ENCODE measurements at places on chromosomes 12 and 14.

- no peak for DNase-seq
These were observed 38.4 kb downstream of the MLXIP start for GRCh38 chr12:122116707-122117535.

GRCh38 chr14:80585506-80585835 lies 356.1 kb downstream of the CEP128 start:
- no peak for DNase-seq

DNA sequence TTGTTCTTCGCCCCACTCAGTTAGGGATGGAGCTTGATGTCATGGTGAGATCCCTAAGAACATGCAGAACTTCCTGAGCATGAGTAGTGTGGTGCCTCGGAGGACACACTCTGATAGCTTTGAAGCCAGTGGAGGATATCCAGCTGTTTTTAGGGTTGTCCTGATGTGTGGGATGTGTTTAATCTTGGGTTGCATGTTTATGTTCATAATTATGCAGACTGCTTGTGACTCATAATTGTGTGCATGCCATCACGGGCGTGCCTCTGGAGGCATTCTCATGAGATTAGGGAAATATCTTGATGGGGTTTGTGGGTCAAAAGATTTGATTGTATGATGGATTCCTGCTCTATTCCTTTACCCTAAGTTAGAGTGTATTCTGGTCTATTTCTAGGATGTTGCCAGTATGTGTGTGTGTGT lies 267.4 kb upstream of the PELI2 start:
- no peak for DNase-seq

- no peak for DNase-seq
These were observed 297.0 kb downstream of the PRKD1 start for GRCh38 chr14:29630566-29631160.

- DNase-seq, result no peak
These were observed 1.3 kb upstream of the KCNH5 start for GRCh38 chr14:63046339-63047268.

- no peak for DNase-seq
These were observed 51.2 kb upstream of the TMPO start for GRCh38 chr12:98464190-98464589.

- DNase-seq, result no peak
These were observed 577 bp downstream of the ATG101 start for GRCh38 chr12:52070185-52070925.

GRCh38 chr14:73462048-73462715 lies 3.8 kb upstream of the NUMB start:
- DNase-seq, result peak; percentile 30

DNA sequence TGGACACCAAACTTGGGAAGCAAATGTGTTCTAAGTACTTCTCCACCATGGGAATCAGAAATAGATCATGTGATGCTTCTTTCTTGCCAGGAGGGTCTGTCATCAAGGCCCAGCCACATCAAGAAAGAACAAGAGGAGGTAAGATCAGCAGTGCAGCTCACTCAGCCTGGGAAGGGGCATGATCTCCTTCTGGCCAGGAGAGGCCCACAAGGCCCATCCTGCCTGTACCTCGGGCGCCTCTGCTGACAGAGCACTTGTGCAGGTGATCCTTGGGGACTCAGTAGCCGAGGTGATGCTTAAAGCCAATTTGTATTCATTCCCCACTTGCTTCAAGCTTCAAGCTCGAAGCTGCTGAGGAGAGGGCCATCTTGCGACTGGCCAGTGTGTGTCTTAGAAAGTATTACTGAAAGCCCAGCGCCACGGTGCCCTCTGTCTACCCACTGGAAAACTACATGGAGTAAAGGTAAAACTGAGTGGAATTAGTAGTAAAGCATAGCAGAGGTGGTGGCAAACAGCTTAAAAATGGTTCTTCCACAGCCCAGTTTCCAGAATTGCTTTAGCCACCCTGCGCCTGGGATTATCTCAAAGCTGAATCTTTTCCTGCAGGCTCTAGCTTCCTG lies 26.2 kb downstream of the RTRAF start:
- no peak for DNase-seq
